ENCODE measurements at places on chromosomes 16 and 17.

- DNase-seq = peak; percentile 74
Observed at GRCh38 chr16:86740906-86741799, 162.8 kb downstream of the FOXL1 start.

GRCh38 chr17:76369379-76369778 lies 15.0 kb upstream of the SPHK1 start:
- no peak for DNase-seq

- DNase-seq = no peak
Observed at GRCh38 chr17:9959377-9959981, 54.4 kb upstream of the RCVRN start.

GRCh38 chr16:28826141-28826540 lies 3.3 kb downstream of the ATXN2L start:
- no peak for DNase-seq

DNA sequence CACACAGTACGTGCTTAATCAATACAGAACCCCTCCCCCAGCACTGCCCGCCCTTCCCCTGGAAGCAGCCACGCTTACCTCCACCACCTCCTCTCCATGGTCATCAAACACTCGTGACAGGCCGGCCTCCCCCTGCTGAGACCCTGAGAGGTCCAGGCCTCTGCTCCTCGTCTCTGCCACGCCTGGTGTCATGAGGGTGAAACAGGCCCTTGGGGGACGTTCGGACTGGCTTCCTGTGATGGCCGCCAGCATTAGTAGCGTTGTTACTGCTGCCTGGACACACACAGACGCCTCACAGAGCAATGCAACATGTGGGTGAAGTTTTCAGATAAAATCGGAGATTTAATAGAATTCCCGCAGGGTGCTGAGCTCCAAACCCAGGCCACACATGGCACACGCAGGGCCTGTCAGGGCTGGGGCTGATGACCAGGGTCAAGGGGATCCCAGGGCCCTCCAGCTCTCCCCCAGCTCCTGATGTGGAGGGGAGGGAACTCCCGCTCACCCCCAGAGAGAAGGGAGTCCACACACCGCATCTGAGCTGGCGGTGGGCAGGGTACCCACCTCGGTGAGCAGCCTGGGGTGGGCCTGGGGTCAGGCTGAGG lies 15.9 kb upstream of the SLC38A10 start:
- no peak for DNase-seq

DNA sequence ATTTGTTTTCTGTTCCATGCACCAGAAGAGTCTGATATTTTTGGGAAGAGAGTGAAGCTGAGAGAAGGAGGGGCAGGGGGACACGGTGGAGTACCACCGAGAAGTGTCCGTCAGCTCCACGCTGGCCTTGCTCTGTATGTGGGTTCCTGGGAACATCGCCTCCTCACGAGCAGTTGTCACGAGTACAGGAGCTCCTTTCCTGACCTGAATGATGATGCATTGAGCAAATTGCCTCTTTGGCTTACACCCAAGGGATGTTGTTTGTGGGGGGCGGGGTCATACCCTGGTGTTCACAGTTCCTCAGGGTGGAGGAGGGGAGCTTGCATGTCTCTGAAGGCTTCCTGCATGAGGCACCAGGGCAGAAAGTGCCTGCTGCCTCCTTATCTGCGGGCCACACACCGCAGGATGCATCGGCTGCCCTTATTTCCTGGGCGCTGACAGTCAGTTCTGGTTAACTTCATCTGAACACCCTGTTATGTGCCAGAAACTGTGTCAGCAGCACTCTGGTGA lies 36.2 kb downstream of the RGS9 start:
- no peak for DNase-seq

- DNase-seq = no peak
Observed at GRCh38 chr17:40473573-40474365, 27.7 kb downstream of the TNS4 start.

- no peak for DNase-seq
Observed at GRCh38 chr16:48197294-48197693, 41.5 kb upstream of the ABCC12 start.

GRCh38 chr16:77158293-77158692 lies 32.7 kb upstream of the MON1B start:
- no peak for DNase-seq
